ENCODE measurements at places on chromosomes 6 and 20. TPM values are rescaled to one million over a fixed set of nuclear protein-coding genes. Genes with fewer than 3 reads are reported as not detected.

The DEFB119 gene
- not detected for total RNA-seq

The TMEM217 gene
- total RNA-seq = 1.3 TPM

The CD109 gene
- 11.5 TPM for total RNA-seq

The ECT2L gene
- 0.89 TPM for total RNA-seq

The POM121L2 gene
- total RNA-seq = not detected

The TAF8 gene
- 17.9 TPM for total RNA-seq

The BPIFB4 gene
- total RNA-seq = not detected

The CCNC gene
- total RNA-seq = 90.2 TPM

The SLC26A8 gene
- 0.77 TPM for total RNA-seq

The MEP1A gene
- 0.06 TPM for total RNA-seq

The CDH22 gene
- total RNA-seq = 2.4 TPM

The PAK5 gene
- 10.5 TPM for total RNA-seq

The PLA2G7 gene
- 10.9 TPM for total RNA-seq

The RAET1L gene
- total RNA-seq = not detected

The SLC13A3 gene
- total RNA-seq = 39.6 TPM

The VWA7 gene
- 2.9 TPM for total RNA-seq

The CRNKL1 gene
- total RNA-seq = 39.3 TPM

The ARG1 gene
- 10.7 TPM for total RNA-seq

The MCCD1 gene
- total RNA-seq = not detected

The EEF1A2 gene
- 188 TPM for total RNA-seq

The C20orf204 gene
- total RNA-seq = 1.2 TPM

The KIF25 gene
- total RNA-seq = not detected

The HLA-DQA2 gene
- total RNA-seq = 0.17 TPM

The FOXQ1 gene
- total RNA-seq = 3.4 TPM

The MUCL3 gene
- not detected for total RNA-seq

The BPHL gene
- total RNA-seq = 21.4 TPM

The FNDC11 gene
- total RNA-seq = 1.1 TPM

The GGTLC1 gene
- total RNA-seq = not detected

The CRISP3 gene
- total RNA-seq = 0.22 TPM

Data from spinal cord (tissue), 10 donors.